ENCODE measurements at places on chromosomes 1 and 21.

- no peak for DNase-seq
These were observed 90.7 kb downstream of the RHOU start for GRCh38 chr1:228825840-228826484.

DNA sequence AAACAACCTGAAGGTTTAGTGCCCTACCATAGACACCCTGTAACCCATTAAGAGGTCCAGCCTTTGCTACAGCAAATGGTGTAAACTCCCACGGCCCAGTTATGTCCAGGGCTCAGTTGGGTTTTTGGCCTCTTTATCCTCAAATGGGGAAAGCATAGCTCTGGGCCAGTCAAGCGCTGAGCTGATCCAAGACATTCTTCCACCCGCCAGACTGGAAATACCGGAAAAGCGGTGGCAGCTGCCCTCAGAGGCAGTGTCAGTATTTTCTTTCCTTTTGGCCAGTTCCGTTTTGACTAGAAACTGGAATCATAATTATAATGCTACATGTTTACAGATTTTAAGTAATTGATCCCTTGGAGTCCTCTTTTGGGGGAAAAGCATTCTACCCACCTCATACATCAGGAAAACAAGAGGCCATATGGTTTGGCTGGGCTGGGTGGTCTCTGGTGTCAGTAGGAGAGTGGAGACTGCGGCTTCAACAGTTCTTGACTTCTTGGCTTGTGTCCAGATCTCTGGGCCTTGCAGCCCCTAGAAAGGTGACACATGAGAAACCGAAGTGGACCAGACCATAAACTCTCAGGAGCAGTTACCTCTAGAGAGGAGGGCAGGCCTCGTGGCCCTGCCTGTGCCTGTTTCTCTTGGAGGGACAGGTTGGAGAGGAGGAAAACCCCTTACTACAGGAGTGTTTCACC lies 30.2 kb upstream of the CLDN14 start:
- DNase-seq = no peak

- DNase-seq = no peak
These were observed 118.3 kb upstream of the ATP1A1 start for GRCh38 chr1:116254776-116255175.

GRCh38 chr1:10782491-10783244 lies 13.8 kb downstream of the CASZ1 start:
- no peak for DNase-seq

GRCh38 chr1:89953131-89953626 lies 41.7 kb upstream of the ZNF326 start:
- DNase-seq = no peak

DNA sequence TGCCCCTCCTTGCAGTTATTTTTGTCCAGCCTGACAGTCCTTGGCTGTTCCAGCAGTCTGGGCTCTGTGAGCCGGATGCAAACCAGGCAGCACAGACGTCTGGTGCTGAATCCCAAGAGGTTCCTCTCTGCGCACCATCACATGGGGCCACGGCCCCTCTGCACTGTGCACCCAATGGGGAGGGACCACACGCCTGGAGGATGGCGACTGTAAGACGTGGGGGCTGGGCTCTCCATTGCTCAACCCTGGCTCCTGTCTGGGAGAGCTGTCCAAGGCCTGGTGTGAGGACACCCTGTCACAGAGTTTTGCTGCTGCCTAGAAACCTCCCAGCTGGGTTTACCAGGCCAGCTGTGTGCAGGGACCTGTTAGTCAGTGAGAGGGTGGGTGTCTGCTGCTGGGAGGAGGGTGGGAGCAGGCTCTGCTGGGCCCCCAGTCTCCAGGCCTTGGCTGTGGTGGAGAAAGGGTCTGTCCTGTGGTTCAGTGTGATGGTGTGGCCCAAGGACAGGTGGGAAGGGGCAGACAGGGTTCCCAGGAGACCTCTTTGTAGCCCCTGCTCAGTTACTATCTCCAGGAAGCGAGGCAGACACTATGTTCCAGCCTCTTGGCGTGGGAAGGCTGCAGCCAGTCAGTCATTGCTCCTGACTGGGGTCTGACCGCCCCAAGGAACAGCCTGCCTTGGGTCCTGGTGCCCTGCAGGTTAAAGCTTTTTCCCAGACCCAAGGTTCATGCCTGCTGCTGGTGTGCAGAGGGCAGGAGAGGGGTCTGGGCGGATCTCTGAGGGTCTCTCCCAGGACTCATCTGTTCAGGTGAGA lies 13.8 kb downstream of the HEYL start:
- no peak for DNase-seq

DNA sequence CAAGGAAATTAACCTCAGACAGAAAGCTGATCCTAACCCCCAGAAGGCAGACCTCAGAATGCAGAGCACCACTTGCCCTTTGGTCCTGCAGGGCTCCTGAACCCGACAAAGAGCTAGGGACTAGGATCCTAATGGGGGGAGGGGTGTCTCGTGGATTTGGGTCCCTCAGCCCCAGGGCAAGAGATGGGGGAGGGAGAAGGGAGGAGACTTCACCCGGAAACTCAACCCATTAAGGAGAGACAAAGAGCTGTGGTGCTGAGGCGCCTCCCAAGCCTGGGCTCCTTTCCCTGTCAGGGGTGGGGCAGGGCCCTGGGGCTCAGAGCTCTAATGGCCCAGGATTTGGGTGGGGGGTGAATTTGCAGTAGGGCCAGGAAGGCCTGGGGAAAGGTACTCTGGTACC lies 2.9 kb downstream of the NECTIN4 start:
- DNase-seq = no peak

DNA sequence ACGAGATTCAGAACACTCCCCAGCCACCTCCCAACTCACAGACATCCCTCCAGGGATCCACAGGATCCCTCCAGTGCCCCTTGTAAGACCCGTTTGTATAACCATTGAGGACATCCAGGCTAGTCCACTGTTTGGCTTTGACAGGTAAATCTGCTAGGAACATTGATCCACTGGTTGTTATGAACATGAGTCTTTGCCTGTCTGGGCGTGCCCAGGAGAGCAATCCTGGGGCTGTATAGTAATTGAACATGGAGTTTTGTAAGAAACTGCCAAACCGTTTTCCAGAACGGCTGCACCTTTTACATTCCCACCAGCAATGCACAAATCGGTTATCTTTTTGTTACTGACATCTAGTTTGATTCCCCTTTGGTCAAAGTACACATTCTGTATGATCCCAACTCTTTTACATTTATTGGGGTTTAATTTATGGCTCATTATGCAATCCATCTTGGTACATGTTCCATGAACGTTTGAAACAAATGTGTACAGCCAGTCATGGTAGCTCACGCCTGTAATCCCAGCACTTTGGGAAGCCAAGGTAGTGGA lies 88.7 kb downstream of the WDR4 start:
- no peak for DNase-seq

- DNase-seq = no peak
These were observed 30.0 kb upstream of the RCSD1 start for GRCh38 chr1:167599957-167600581.

GRCh38 chr21:37451446-37451845 lies 84.9 kb downstream of the DYRK1A start:
- no peak for DNase-seq

DNA sequence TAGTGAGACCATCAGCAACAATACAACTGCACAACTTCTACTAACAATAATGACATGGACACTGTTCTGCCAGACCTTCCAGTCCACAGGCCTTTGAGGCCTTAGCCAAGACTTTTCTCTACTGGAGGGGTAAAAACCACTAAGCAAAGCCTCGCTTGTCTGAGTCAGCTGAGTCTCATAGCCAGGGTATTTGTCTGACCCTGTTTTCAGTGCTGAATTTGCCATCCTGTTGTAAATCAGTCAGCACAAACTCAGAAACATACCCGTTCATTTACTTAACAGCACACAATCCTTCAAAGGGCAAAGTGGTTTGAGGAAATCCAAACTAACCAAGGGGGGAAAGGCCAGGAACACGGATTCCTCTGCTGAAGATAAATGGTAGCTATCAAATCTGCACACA lies 537.8 kb downstream of the SMYD3 start:
- DNase-seq = no peak

- no peak for DNase-seq
These were observed 4.4 kb downstream of the RASAL2 start for GRCh38 chr1:178098262-178098661.

DNA sequence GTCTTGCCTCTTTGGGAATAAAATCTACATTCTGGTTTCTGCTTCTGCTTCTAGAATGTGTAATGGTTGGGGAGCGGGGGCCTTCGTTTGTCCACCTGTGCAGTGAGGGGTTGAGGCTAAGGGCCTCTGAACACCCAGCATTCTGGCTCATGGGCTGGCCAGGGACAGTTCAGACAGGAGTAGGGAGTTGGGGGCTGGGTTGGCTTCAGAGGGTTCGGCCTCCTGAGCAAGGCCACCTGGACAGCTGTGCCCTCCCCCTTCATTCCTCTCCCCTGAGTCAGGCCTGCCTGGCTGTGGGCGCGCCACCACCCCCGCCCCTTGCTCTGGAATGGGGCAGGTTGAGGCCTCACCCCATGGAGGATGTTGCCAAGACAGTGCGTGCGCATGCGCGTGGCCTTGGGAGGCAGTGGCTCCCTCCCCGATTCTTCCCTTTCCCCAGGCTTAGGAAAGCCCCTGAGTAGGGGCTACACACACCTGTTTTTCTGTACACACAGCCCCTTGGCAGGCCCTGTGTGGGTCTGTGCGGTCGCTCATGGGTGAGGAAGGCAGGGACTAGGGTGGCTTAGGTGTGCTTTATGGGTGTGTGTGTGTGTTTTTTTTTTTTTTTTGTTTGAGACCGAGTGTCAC lies 57.0 kb downstream of the YARS1 start:
- DNase-seq = no peak

DNA sequence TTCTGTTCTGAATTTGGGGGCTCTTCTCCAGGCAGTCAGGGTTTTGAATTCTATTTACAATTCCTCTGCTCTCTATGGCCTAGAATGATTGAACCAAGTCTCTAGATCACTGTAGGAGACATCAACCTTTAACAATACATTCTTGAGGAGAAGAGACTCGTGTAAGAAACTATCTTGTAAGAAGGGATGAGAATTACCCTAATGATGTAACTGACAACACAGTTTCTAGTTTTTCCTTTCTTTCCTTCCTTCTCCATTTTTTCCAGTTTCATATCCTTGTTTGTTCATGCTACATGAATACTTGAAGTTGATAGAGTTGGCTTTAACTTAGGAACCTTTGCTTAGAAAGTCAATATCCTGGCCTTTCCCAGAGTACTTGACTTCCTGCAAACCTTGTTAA lies 1.3 kb upstream of the ATP1A1 start:
- DNase-seq = no peak

GRCh38 chr1:202143011-202143767 lies 1.3 kb downstream of the ARL8A start:
- DNase-seq = no peak

DNA sequence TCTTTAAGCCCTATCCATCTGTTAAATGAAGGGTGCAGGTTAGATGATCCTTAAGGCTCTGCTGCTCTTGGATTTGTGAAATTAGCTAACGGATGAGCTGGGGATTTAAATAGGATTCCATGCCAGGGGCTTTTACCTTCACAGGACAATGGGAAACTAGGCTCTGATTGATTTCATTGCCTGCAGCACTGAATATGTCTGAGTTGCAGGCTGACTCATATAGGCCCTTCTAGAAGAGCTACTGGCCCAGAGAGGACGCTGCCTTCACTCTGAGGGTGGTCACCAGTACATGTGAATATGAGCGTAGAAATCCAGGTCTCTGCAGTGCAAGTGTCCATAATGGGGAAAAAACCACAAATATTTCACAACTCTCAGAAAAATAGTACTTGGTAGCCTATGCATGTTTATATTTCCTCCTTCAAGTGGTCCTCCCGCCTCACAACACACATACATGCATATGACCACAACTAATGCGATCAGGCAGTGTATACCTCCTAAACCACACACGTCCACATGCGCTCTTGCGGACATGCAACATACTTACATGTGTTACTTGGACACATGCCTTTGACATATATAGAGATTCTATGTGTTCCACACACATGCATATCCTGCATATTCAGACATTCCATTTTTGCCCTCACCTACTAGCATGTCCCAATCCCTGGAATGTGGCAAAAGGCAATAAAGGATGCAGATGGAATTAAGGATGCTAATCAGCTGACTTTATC lies 233.8 kb upstream of the JUN start:
- DNase-seq = no peak

DNA sequence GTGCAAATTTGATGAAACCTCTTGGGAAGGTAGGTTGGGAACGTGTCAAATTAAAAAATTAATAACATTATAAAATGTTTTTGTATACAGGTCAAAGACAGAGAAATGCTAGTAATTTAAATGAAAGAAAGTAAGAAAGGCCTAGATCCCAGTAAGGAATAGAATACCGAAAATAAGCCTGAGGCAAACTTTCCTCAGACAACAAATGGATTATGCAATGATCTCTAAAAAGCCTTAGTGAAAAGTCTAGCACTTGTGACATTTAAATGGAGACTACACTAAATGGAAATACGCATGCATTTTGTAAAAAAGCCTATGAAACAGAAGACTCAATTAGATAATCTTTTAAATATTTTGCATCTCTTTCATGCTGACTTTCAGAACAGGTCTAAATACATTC lies 138.5 kb upstream of the ZNHIT6 start:
- no peak for DNase-seq

GRCh38 chr1:218674280-218674773 lies 329.2 kb downstream of the TGFB2 start:
- DNase-seq = no peak

- no peak for DNase-seq
These were observed 85.6 kb downstream of the MAN1C1 start for GRCh38 chr1:25702101-25702775.

GRCh38 chr1:10802944-10803715 lies 6.7 kb upstream of the CASZ1 start:
- no peak for DNase-seq

- no peak for DNase-seq
These were observed 26.1 kb upstream of the MAN1A2 start for GRCh38 chr1:117341123-117341522.

- DNase-seq = no peak
These were observed 83.4 kb downstream of the LYST start for GRCh38 chr1:235783148-235783776.

GRCh38 chr1:244735404-244735803 lies 82.5 kb downstream of the DESI2 start:
- DNase-seq = no peak

DNA sequence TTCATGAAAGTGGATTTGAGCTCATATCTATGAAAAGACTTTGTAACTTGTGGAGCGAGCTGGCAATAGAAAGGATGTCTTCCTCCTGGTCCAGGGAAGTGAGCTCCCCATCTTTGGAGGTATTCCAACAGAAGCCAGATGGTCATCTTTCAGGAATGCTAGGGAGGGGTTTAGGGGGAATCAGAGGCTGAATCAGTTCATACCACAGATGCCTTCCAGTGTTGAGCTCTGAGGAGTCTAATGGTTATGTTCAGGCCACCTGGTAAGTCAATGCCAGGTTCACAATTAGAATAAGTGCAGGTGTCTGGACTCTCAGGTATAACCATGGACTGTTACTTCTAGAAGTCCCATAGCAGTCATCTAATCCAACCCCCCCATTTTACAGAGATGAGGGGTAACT lies 119.1 kb downstream of the ACTL8 start:
- DNase-seq = no peak

GRCh38 chr1:104341944-104342343 lies 592.2 kb downstream of the AMY1C start:
- no peak for DNase-seq
